ENCODE measurements at places on chromosomes 2 and 18. TPM values are rescaled to one million over a fixed set of nuclear protein-coding genes. Genes with fewer than 3 reads are reported as not detected.

The EIPR1 gene
- 24.4 TPM for polyA plus RNA-seq

The GYPC gene
- polyA plus RNA-seq: 63.2 TPM

The HOXD1 gene
- 6.9 TPM for polyA plus RNA-seq

The NYAP2 gene
- polyA plus RNA-seq: 0.03 TPM

The SERPINB12 gene
- polyA plus RNA-seq: not detected

The CCDC74A gene
- 12.1 TPM for polyA plus RNA-seq

The TMX3 gene
- polyA plus RNA-seq: 64.8 TPM

The AKAIN1 gene
- polyA plus RNA-seq: not detected

The PLGLB1 gene
- polyA plus RNA-seq: 8.4 TPM

The LRRTM4 gene
- 1.8 TPM for polyA plus RNA-seq

The TFPI gene
- polyA plus RNA-seq: 43.3 TPM

The SKOR2 gene
- not detected for polyA plus RNA-seq

The CCDC121 gene
- 14.1 TPM for polyA plus RNA-seq

The GLB1L gene
- polyA plus RNA-seq: 21.8 TPM

The ZC3H6 gene
- polyA plus RNA-seq: 9.6 TPM

The RAD51AP2 gene
- polyA plus RNA-seq: 0.07 TPM

The CCL20 gene
- 0.52 TPM for polyA plus RNA-seq

The ERICH2 gene
- polyA plus RNA-seq: 3.1 TPM

The CCNT2 gene
- 58.6 TPM for polyA plus RNA-seq

The NEU2 gene
- not detected for polyA plus RNA-seq

The UGT1A3 gene
- not detected for polyA plus RNA-seq

The CNGA3 gene
- not detected for polyA plus RNA-seq

The TRPM8 gene
- 0.08 TPM for polyA plus RNA-seq

The RUFY4 gene
- polyA plus RNA-seq: 0.24 TPM

The OR6B2 gene
- not detected for polyA plus RNA-seq

The ASIC4 gene
- 0.14 TPM for polyA plus RNA-seq

The ACKR3 gene
- polyA plus RNA-seq: 75.3 TPM

The OBSL1 gene
- polyA plus RNA-seq: 110 TPM

The DCDC2C gene
- polyA plus RNA-seq: not detected

The PECR gene
- polyA plus RNA-seq: 45.6 TPM

The CREG2 gene
- 0.75 TPM for polyA plus RNA-seq

The MXD1 gene
- 13.4 TPM for polyA plus RNA-seq

The PID1 gene
- polyA plus RNA-seq: 5.7 TPM

The HOXD10 gene
- 118 TPM for polyA plus RNA-seq

The PTH2R gene
- polyA plus RNA-seq: 40.2 TPM

The ALK gene
- polyA plus RNA-seq: 0.29 TPM

The ELOA2 gene
- 0.06 TPM for polyA plus RNA-seq

The IL36RN gene
- polyA plus RNA-seq: not detected

The PFN4 gene
- polyA plus RNA-seq: 1.6 TPM
